ENCODE measurements at places on chromosomes 5 and 9. TPM values are rescaled to one million over a fixed set of nuclear protein-coding genes. Genes with fewer than 3 reads are reported as not detected.

- no peak for ATAC-seq
These were observed 460.7 kb upstream of the MEF2C start for GRCh38 chr5:89343666-89344065.

- ATAC-seq: no peak
These were observed 7.5 kb upstream of the RFK start for GRCh38 chr9:76401580-76402354.

The GRIA1 gene
- not detected for total RNA-seq

The ENTREP1 gene
- total RNA-seq: not detected

The EQTN gene
- total RNA-seq: not detected

GRCh38 chr9:38149647-38150046 is 80.6 kb upstream of the SHB start:
- no peak for ATAC-seq

The ELOVL7 gene
- total RNA-seq: 0.24 TPM

DNA sequence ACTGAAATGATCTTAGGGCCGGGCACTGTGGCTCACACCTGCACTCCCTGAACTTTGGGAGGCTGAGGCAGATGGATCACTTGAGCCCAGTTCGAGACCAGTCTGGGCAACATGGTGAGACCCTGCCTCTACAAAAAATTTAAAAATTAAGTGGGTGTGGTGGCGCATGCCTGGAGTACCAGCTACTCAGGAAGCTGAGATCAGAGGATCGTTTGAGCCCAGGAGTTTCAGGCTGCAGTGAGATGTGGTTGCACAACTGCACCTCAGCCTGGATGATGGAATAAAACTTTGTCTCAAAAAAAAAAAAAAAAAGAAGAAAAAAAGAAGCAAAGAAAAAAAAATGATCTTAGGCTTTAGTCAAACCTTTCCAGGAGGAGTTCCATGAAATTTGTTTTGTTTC is 41.8 kb downstream of the MEF2C start:
- ATAC-seq: no peak

- ATAC-seq: no peak
These were observed 8.2 kb upstream of the ELL2 start for GRCh38 chr5:95969651-95970358.

The SGCD gene
- total RNA-seq: not detected

DNA sequence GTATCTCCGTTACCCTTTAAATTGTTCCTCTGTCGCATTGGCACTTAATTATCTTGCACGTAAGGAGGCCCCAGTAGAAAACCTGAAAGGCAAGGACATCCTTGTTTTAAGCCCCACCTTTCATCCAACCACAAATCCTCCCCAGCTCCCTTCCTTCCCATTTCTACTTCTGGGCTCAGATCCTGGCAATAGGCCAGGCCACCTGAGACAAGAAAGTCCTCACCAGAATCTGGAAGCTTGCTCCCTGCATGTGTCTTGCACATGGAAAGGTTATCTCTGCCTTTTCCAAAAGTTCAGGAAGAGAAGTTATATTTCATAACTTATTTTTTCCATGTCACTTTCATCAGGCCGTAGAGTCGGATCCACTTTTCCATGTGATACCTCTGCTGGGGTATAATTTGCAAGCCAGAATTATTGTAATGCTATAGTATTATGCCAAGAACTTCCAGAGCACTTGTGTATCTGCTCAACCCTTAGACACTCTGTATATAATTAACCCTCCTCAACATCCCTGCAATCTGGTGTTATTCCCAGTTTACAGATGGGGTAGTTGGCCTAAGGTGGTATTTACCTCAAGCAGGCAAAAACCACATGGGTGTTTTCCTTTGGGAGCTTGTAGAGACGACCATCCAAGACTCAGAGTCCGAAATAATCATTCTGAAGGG is 2.6 kb upstream of the SHB start:
- ATAC-seq: no peak

The NRG2 gene
- 0.11 TPM for total RNA-seq

GRCh38 chr9:131799177-131799823 is 59.4 kb upstream of the RAPGEF1 start:
- peak; percentile 35 for ATAC-seq

DNA sequence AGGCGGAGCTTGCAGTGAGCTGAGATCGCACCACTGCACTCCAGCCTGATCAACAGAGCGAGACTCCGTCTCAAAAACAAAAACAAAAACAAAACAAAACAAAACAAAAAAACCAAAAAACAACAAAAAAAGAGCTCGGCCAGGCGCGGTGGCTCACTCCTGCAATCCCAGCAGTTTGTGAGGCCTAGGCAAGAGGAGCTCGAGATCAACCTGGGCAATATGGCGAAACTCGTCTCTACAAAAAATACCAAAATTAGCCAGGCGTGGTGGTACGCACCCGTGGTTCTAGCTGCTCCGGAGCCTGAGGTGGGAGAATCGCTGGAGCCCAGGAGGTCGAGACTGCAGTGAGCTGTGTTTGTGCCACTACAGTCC is 20.2 kb downstream of the TRIM7 start:
- no peak for ATAC-seq

- peak; percentile 89 for ATAC-seq
These were observed at the start of gene UGCG for GRCh38 chr9:111895996-111896941. TSS of gene UGCG (plus strand) at chr9:111896814. CDS start at chr9:111897216, 402 bp downstream.

DNA sequence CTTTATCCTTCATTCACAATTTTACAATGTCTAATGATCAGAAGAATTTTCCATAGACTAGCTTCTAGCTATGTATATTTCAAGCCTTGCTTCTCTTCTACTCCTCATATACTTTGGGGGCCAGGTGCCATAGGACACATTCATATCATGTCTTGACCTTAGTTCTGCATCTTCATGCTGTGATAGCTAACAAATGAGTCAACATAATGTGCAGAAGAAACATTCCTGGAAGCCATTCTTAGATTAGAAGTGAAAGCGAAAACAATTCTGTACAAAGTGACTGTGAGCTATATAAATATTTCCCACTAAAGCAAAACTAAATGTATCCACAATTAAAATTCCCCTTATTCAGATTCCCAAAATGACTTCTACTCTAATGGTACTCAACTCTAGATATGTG is 320.2 kb upstream of the NREP start:
- ATAC-seq: no peak

DNA sequence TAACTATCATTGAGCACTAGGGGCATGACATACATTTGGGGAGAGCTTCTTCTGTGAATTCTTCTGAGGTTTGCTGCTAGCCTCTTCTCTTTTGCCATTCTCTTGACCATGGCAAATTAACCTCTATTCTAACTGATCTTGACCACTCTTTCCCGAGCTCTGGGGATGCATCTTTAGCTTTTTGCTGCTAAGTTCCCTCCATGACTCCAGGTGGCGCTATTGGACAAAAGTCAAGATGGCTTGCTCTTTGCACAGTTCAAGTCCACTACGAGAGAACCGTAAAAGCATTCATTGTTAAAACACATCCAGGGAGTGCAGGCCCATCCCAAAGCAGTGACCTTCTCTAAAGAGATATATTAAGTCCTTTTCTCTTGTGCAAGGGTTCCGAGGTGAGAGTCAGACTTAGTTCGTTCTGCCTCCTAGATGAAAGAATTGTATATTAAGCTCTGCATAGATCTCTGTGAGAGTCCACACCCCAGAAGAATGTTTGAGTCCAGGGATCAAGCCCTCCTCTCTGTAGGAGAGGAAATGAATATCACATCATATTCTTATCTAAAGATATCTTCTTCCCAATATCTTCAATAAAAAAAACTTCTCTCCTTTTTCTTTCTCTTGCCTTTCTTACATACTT is 1152.9 kb upstream of the CDH6 start:
- no peak for ATAC-seq

The BDP1 gene
- total RNA-seq: 27.1 TPM

- ATAC-seq: peak; percentile 94
These were observed 30.7 kb downstream of the SPIN1 start for GRCh38 chr9:88418715-88419540.

- peak; percentile 59 for ATAC-seq
These were observed 169.0 kb upstream of the PANK3 start for GRCh38 chr5:168747987-168748777.

The CTSV gene
- 2.1 TPM for total RNA-seq

The FCN2 gene
- total RNA-seq: not detected

The ABCA1 gene
- 5.4 TPM for total RNA-seq

DNA sequence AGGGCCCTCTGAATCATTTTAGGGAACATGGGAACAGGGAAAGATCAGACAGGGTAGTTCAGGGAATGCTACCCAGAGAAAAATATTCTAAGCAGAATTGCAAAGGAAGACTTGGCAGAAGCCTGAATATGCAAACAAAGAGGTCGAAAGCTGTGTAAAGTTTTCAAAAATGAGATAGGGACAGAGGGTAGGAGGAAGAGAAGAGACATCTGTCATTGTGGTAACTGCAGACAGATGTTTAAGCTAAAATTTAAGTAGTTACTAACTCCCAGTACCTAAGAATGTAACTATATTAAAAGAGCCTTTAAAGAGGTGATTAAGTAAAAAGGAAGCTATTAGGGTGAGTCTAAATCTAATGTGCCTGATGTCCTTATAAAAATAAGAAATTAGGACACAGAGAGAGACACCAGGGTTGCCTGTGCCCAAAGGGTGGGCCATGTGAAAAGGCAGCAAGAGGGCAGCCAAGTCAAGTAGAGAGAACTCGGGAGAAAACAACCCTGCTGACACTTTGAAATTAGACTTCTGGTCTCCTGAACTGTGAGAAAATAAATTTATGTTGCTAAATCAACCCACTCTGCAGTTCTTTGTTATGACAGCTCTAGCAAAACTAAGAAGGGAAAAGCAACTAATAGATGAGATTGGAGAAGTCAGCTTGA is 1647.4 kb upstream of the C9orf72 start:
- no peak for ATAC-seq

DNA sequence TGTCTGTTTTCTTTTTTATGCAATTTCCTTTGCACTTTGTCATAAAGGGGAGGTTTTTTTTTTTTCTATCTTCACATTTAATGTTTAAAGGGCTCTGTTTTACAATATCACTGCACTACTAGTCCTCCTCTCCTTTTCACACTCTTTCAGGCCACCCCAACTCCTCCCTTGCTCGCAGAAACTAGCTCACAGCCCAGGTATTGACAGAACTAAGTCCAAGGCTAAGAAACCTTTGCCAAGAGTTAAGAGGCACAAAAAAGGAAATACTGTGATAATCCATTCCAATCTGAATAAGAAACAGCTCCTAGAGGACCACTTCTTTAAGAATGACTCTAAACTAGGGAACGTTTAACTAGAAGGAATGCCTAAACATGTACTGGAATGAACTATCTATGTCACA is 1.1 kb upstream of the FGF10 start:
- no peak for ATAC-seq

The PCDHGA4 gene
- 0.32 TPM for total RNA-seq

GRCh38 chr9:125400725-125401716 is 139.4 kb downstream of the GAPVD1 start:
- no peak for ATAC-seq

GRCh38 chr9:737400-738120 is 103.9 kb upstream of the DMRT1 start:
- no peak for ATAC-seq

The FSTL4 gene
- 0.24 TPM for total RNA-seq

The ODF2 gene
- total RNA-seq: 49.4 TPM

DNA sequence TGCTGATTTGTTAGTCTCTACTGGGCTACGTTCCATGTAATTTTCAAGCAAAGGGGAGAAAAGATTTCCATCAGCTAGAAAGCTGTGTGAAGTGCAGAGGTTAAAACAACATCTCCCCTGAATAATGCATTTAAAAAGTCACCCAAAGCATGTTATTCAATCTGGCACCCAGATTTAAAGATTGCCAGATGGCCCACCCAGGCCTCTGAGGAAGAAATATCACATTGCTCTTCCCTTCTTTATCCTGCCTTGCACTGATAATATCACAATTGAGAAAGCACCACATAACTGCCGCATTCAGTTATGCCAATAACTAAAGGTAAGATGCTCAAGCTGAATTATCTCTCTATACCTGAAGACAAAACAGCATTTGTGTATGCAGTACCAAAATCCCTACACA is 119.4 kb upstream of the PUM3 start:
- no peak for ATAC-seq

DNA sequence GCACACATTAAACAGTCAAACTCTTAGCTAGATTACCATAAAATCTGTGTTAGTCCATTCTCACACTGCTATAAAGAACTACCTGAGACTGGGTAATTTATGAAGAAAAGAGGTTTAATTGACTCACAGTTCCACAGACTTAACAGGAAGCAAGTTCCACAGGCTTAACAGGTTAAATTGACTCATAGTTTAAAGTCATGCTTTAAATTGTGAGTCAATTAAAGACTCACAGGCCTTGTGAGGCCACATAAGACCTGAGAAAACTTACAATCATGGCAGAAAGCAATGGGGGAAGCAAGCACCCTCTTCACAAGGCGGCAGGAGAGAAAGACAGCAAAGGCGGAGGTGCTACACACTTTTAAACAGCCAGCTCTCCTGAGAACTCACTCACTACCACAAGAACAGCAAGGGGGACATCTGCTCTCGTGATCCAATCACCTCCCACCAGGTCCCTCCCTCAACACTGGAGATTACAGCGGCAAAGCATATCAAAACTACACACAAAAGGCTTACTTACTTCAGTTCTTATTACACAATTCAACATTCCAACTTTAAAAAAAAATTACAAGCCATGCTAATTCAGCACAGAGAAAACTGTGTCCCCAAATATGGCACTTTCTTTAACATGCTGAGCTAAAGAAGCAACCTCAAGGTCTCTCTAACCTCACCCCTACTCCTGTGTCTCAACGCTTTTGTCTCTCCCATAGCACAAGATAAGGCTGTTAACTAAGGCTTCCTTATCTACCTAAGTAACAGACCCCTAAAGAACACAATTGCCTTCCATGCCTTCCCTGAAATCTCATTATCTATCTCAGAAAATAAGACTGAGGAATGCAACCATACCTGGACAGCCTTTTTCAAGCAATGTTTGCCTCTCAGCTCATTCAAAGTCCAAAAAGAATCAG is 805.1 kb downstream of the NR2F1-AS1 start:
- ATAC-seq: no peak

GRCh38 chr5:147426640-147427327 is 83.1 kb downstream of the DPYSL3 start:
- ATAC-seq: no peak

- ATAC-seq: no peak
These were observed 503.9 kb downstream of the RASEF start for GRCh38 chr9:82558855-82559630.

GRCh38 chr9:70529833-70530232 is 115.4 kb upstream of the KLF9 start:
- no peak for ATAC-seq

The OBP2A gene
- total RNA-seq: not detected

The CDC42SE2 gene
- total RNA-seq: 110 TPM

DNA sequence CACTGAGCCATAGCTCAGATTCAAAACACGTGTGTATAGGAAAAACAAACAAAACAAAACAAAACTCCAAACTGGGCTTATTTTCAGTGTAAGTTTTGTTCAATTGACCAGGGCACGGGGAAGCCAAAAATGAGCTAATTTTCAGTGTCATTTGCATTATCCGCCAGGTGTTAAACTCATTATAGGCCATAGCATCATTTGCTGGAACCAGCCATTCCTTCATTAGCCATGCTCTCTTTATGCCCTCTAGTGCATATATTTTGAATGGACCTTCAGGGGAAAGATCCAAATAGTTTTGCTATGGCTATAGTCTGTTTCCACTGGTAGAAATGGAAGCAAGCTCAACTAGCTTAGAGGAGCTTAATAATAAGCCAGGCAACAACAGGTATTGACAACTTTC is 1205.2 kb upstream of the DMAC1 start:
- ATAC-seq: no peak

GRCh38 chr9:134052491-134052890 is 15.3 kb downstream of the BRD3 start:
- no peak for ATAC-seq

The MEF2C gene
- total RNA-seq: 0.77 TPM

The CDKN2B gene
- 0.19 TPM for total RNA-seq

The DMRT3 gene
- not detected for total RNA-seq

- no peak for ATAC-seq
These were observed 1.1 kb downstream of the RALGDS start for GRCh38 chr9:133119846-133120500.
